CD4-positive, CD25-positive, alpha-beta regulatory T cell (primary cell): ENCODE measurements at places on chromosomes 7 and 10. TPM values are rescaled to one million over a fixed set of nuclear protein-coding genes. Genes with fewer than 3 reads are reported as not detected.

The ASNS gene
- total RNA-seq, result 15.8 TPM

The CLRN3 gene
- total RNA-seq, result not detected

The CALCR gene
- total RNA-seq, result not detected

The TEX47 gene
- not detected for total RNA-seq

The ITPRID1 gene
- not detected for total RNA-seq

The ACTL6B gene
- total RNA-seq, result not detected

The ABCC2 gene
- total RNA-seq, result 3.6 TPM

The FZD8 gene
- total RNA-seq, result 0.12 TPM

The LDB3 gene
- total RNA-seq, result not detected

The NT5C2 gene
- 59.6 TPM for total RNA-seq

The INHBA gene
- total RNA-seq, result not detected

DNA sequence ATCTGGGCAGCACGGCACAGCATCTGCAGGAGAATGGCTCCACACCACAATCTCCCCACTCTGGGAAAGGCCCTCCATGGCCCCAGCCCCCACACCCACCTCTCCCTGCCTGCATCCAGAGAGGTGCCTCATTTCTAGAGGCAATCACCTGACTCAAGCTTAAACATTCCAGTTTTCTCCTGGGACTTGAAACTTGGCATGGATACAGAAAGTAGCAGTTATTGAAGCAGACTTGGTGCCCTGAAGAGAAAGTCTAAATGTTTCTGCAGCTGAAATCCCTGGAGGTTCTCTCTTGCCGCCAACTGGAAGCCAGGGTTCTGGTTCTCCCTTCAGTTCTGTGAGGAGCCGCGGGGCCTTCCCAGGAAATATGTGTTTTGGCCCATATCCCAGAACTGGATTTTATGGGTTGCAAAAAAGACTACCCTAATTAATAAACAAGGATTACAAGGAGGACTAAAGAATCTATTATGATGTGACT, 122.8 kb downstream of the SKIDA1 start:
- no peak overlapping the region for H3K27ac ChIP-seq
- H3K27me3 ChIP-seq, result no peaks in the 10 kb centered on the region
- H3K36me3 ChIP-seq, result no peaks in the 10 kb centered on the region
- no peak for DNase-seq
- H3K4me1 ChIP-seq, result peaks cover 7% of the 10 kb centered on the region

GRCh38 chr10:28937959-28938358, 260.6 kb downstream of the BAMBI start:
- H3K27me3 ChIP-seq, result no peaks in the 10 kb centered on the region
- H3K4me3 ChIP-seq, result no peak overlapping the region
- H3K4me1 ChIP-seq, result no peaks in the 10 kb centered on the region
- H3K36me3 ChIP-seq, result no peaks in the 10 kb centered on the region
- DNase-seq, result no peak
- no peak overlapping the region for H3K27ac ChIP-seq

- H3K4me1 ChIP-seq, result no peaks in the 10 kb centered on the region
- H3K27ac ChIP-seq, result no peak overlapping the region
- no peaks in the 10 kb centered on the region for H3K27me3 ChIP-seq
- DNase-seq, result no peak
These were observed 26.4 kb downstream of the MAPK8 start for GRCh38 chr10:48332871-48333216.

DNA sequence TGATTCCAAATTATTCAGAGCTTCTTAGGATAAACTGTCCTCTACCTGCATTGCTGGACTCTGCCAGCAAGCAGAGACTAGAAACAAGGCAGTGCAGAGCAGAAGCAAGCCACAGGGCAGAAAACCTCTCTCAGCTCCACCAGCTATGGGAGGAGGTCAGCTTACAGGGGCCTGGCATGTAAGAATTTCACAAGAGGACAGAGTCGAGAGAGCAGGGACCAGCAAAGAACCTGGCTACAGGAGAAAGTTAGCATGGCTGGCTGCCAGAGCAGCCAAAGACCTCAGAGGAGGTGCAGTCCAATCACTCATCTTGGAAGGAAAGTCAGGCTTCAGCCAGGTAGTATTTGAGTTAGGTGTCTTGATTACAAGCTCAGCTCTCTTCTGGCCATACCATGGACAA, 62.9 kb downstream of the ENO4 start:
- H3K4me3 ChIP-seq, result no peak overlapping the region
- DNase-seq, result no peak
- no peaks in the 10 kb centered on the region for H3K27me3 ChIP-seq
- H3K4me1 ChIP-seq, result no peaks in the 10 kb centered on the region
- H3K36me3 ChIP-seq, result no peaks in the 10 kb centered on the region

DNA sequence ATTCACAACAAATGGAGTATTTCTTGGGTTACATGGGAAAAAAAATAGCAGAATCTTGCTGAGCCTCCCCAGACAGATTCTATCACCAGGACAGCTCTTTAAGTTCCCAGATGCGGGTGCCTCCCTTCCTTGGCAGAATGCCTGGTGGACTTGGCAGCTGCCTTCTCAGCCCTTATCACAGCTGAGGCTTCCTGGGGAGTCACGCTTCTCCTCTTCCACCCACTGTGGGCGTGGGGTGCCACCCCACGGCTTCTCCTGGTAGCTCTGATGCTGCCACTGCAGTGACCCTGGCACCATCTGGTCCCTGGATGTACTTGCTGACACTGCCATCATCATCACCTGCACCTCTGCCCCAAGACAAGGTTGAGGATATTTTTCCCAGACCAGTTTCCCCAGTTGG, 16.2 kb upstream of the NME8 start:
- no peak overlapping the region for H3K4me3 ChIP-seq
- H3K36me3 ChIP-seq, result no peaks in the 10 kb centered on the region
- DNase-seq, result peak; percentile 22
- no peak overlapping the region for H3K27ac ChIP-seq

- no peaks in the 10 kb centered on the region for H3K36me3 ChIP-seq
- peak overlapping the region; percentile 95 for H3K4me3 ChIP-seq
- H3K27ac ChIP-seq, result peak overlapping the region; percentile 75
- no peaks in the 10 kb centered on the region for H3K27me3 ChIP-seq
These were observed 4.4 kb downstream of the IFIT3 start for GRCh38 chr10:89332123-89332633.

GRCh38 chr7:101088858-101089529, 3.7 kb downstream of the TRIM56 start:
- H3K27me3 ChIP-seq, result no peaks in the 10 kb centered on the region
- H3K4me3 ChIP-seq, result no peak overlapping the region
- H3K27ac ChIP-seq, result no peak overlapping the region
- DNase-seq, result no peak
- peaks cover 25% of the 10 kb centered on the region for H3K36me3 ChIP-seq

GRCh38 chr7:90520484-90520883, 51.0 kb downstream of the PTTG1IP2 start:
- no peak overlapping the region for H3K4me3 ChIP-seq
- no peaks in the 10 kb centered on the region for H3K36me3 ChIP-seq
- H3K27me3 ChIP-seq, result no peaks in the 10 kb centered on the region
- H3K4me1 ChIP-seq, result no peaks in the 10 kb centered on the region

- H3K27me3 ChIP-seq, result no peaks in the 10 kb centered on the region
- no peak for DNase-seq
- H3K4me1 ChIP-seq, result no peaks in the 10 kb centered on the region
- H3K27ac ChIP-seq, result no peak overlapping the region
- no peak overlapping the region for H3K4me3 ChIP-seq
These were observed 64.2 kb downstream of the MINDY4 start for GRCh38 chr7:30835396-30835915.
